ENCODE measurements at places on chromosomes 3 and 15.

DNA sequence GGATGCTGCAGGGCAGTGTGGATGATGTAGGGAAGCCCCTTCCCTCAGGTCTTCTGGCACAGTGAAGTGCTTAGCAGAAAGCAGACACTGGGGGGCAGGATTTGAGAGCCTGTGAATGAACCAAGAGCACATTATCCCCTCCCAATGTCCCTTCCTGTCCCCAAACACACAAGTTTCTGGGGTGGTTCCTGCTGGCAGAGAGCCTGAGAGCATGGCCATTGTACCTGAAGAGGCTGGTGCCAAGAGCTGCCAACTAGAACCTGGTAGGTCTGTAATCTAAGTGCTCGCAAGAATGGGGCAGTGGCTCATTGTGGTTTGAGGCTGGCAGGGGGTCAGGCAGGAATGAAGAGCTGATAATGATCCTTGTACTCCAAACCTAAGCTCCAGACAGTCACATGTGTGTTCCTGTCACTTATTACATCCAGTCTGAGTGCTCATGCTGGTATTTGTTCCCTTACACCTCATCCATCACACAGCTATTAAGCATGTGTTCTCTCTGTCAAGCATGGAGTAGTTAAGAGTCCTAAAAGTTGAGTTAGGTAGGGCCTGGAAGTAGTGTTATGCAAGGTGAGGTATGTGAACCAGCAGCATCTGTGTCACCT lies 6.7 kb upstream of the CCR1 start:
- no peak for DNase-seq

DNA sequence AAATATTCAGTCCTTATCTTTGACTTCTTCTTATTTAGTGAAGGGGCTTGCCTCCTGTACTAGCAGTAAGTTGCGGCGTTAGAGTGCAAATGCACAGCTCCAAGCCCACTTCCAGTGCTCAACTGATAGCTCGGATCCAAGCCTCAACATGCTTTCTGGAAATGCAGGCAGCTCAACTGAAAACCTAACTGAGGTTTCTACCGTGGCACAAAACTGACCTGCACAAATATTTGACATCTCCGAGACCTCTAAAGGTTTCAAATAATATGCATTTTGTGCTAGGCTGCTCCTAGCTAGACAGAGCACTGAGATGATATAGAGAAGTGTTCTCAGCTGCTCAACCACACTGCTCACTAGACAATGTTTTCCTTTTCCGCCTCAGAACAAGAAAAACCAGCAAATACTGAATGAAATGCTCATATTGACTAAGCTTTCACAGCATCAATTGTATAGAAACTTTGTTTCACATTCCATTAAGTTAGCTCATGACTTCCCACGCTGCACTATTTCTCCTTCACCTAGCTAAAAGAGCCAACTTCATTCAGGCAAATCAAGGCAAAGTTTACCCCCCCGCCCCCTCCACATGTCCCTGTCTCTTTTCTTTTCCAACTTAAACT lies 822 bp downstream of the ZNF385D start:
- no peak for DNase-seq

GRCh38 chr15:70339571-70340493 lies 242.1 kb upstream of the TLE3 start:
- no peak for DNase-seq

- DNase-seq = no peak
These were observed 30.8 kb downstream of the HDC start for GRCh38 chr15:50234764-50235163.

- DNase-seq = no peak
These were observed 40.0 kb downstream of the FMN1 start for GRCh38 chr15:33154351-33155166.

DNA sequence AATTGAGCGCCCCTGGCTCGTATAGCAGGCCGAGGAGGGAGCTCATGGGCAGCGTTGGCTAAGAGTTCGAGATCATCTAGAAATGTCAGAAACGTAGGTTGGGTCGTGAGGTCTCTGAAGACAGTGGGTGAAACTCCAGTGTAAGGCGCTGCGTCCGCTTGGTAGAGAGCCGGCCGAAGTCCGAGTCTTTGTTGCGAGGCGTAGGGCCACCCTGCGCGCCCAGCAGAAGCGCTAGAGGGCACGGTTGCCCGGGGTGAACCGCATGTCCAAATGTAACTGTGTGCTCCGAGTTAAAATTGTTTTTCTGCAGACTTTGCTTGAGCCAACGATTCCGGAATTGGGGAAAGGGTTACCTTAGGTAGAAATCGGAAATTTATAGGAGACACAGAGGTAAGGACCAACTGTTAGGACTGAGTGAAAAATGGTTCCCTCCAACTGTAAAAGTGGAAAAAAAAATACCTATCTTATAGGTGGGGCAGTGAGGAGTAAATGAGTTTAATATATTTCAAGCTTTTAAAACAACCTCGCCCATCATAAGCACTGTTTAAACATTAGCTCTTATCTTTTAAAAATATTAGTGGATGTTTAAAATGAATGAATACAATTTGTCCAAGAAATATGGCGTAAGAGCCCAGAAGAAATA lies 993 bp upstream of the SIAH2 start:
- DNase-seq = no peak

GRCh38 chr3:161028555-161029153 lies 76.5 kb downstream of the B3GALNT1 start:
- DNase-seq = no peak
